ENCODE measurements at places on chromosomes 13 and 19. TPM values are rescaled to one million over a fixed set of nuclear protein-coding genes. Genes with fewer than 3 reads are reported as not detected.

Gene ZNF701
- total RNA-seq = 51.7 TPM

Gene TSHZ3
- total RNA-seq = 0.44 TPM

Gene KCNN1
- total RNA-seq = not detected

Gene BLOC1S3
- 29.9 TPM for total RNA-seq

Gene ZNF610
- 6.0 TPM for total RNA-seq

Gene RASIP1
- not detected for total RNA-seq

DNA sequence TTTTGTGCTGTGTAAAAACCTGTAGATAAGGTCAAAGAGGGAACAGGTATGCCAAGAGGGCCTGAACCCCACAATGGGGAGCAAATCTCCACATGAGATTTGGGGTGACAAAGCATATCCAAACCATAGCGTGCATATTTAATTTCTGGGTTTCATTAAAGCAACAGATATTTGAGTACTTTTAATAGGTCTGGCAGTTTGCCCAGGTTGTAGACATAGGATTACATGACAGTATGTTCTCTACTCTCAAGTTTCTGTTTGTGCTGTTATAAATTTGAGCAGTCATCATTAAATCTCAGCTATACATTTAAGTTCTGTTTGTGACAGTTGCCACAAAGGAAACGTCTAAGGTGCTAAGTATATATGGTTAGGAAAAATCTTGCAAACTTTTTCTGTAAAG, 236.4 kb downstream of the ATP8A2 start:
- no peak overlapping the region for H3K27ac ChIP-seq
- no peaks in the 10 kb centered on the region for H3K27me3 ChIP-seq
- H3K4me1 ChIP-seq = no peaks in the 10 kb centered on the region
- DNase-seq = no peak

DNA sequence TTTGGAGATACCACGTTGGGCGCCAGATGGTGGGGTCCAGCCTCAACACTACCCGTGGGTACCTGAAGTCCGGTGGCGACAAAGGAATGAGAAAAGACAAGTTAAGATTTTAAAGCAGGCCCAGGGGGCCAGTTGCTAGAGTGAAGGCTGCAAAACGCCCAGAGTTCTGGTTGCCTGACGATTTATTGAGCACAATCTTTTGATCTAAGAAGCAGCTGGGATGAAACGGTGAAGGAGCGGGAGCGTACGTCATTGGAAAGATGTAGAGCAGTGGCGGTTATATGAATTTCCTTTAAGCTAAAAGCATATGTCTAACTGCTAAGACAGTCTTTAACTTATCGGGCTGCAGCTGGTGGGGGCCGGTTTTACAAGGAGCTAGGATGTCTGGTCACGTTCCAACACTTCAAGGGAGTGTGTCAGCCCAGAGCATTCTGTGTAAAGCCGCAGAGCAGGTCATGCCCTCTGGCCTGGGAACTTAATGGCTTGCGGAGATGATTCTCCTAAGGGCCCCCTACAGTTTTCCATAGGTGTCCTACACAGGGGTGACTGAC, 28.9 kb upstream of the EVI5L start:
- H3K4me3 ChIP-seq = no peak overlapping the region
- H3K27ac ChIP-seq = no peak overlapping the region
- H3K4me1 ChIP-seq = peaks cover 8% of the 10 kb centered on the region
- no peak for DNase-seq

DNA sequence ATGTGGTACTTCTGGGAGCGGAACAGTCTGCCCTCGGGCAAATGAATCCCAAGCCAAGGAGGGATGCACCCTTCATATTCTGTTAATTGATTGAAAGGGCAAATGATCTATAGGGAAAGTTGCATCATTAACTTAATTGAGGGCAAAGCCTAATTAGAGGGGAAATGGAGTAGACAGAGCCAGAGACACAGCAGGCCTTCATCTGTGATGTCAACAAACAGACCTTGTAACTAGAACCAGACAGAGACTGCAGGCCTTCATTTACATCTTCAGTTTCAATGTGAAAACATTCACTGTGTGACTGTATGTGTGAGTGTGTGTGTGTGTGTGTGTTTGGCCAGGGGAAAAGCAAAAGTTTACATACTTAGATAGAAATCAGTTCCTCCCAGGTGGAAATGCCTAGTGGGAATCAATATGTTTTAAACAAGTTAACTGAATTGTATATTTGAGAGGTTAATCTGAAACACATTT, 126.4 kb downstream of the SPRY2 start:
- H3K4me1 ChIP-seq = no peaks in the 10 kb centered on the region
- no peak for DNase-seq
- H3K27me3 ChIP-seq = no peaks in the 10 kb centered on the region
- H3K4me3 ChIP-seq = no peak overlapping the region

DNA sequence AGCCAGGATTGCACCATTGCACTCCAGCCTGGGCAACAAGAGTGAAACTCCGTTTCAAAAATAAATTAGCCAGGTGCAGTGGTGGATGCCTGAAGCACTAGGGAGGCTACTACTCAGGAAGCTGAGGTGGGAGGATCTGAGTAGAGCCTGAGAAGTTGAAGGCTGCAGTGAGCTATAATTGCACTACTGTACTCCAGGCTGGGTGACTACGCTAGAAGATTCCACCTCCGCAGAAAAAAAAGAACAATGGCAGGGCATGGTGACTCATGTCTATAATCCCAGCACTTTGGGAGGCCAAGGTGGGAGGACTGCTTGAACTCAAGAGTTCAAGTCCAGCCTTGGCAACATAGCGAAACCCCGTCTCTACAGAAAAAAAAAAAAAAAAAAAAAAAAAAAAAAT, 20.5 kb downstream of the HAUS8 start:
- H3K4me1 ChIP-seq = no peaks in the 10 kb centered on the region
- no peaks in the 10 kb centered on the region for H3K27me3 ChIP-seq

DNA sequence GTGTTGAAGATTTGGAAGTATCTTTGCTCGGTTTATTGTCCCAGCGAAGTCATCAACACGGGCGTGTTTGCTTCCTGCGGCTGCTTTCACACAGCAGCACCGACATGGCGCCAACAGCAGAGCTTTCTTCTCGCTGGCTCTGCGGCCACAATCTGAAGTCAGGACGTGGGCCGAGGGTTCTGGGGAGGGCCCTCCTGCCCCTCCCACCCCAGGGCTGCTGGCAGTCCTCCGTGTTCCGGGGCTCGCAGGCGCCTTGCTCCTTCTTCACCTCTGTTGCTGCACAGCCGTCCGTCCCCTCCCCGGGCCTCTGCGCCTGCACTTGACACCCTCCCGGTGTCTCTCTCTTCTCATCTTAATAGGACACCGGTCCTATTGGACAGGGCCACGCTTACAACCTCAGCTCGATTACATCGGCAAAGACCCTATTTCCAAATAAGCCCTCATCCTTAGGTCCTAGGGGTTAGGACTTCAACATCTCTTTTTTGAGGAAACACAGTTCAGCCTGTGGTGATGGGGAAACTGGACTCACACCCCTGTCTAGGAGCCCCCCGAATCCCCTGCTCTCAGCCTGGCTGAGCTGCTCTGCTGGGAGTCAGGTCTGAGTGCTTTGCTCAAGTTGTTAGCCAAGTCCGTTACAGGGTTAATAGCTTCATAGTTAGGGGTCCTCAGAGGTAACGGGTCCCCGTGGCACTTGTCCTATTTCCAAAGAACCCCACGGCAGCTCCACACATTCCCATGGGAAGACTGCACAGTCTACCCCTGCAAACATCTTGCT, 2.7 kb upstream of the TEX29 start:
- H3K4me1 ChIP-seq = no peaks in the 10 kb centered on the region
- H3K4me3 ChIP-seq = no peak overlapping the region

DNA sequence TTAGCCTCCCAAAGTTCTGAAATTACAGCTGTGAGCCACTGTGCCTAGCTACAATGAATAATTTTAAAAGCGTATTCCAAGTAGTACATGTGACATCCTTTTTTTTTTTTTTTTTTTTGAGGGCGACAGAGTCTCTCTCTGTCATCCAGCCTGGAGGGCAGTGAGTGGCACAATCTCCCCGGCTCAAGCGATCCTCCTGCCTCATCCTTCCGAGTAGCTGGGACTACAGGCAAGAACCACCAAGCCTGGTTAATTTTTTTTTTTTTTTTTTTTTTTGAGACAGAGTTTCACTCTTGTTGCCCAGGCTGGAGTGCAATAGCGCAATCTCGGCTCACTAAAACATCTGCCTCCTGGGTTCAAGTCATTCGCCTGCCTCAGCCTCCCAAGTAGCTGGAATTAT, 3.8 kb upstream of the PRR12 start:
- DNase-seq = no peak
- H3K4me3 ChIP-seq = no peak overlapping the region
- H3K4me1 ChIP-seq = peaks cover 2% of the 10 kb centered on the region
- H3K27me3 ChIP-seq = no peaks in the 10 kb centered on the region

DNA sequence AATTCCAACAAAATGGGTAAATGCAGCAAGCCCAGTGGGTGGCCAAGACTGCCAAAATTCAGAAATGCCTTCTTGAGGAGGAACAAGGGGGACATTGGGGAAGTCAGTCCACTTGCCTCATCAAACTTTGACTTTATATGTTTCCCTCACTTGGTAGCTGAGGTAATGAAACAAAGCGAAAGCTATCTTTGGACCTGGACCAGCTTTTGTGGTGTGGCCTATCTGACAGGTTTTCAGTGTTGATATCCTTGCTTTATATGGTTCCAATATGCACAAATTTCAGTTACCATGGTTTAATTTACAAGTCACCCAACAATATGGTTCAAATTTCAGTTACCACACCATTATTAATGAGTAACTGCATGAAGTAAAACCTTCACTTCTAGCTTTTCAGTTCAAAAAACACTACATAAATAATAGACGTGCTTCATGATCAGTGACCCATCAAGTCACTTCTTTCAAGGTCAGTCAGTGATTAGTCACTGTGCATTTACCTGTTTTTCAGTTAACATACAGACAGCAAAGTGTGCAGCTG, 17.7 kb upstream of the POU4F1 start:
- H3K4me3 ChIP-seq = no peak overlapping the region
- no peak for DNase-seq
- H3K4me1 ChIP-seq = no peaks in the 10 kb centered on the region

GRCh38 chr13:60152114-60152513, 11.6 kb downstream of the DIAPH3 start:
- no peaks in the 10 kb centered on the region for H3K36me3 ChIP-seq
- no peak overlapping the region for H3K4me3 ChIP-seq
- DNase-seq = no peak
- no peaks in the 10 kb centered on the region for H3K27me3 ChIP-seq
- H3K27ac ChIP-seq = no peak overlapping the region

- DNase-seq = no peak
- H3K27ac ChIP-seq = no peak overlapping the region
- H3K36me3 ChIP-seq = peaks cover 4% of the 10 kb centered on the region
- no peaks in the 10 kb centered on the region for H3K4me1 ChIP-seq
Observed at GRCh38 chr19:5089283-5089682, 120.4 kb downstream of the KDM4B start.

DNA sequence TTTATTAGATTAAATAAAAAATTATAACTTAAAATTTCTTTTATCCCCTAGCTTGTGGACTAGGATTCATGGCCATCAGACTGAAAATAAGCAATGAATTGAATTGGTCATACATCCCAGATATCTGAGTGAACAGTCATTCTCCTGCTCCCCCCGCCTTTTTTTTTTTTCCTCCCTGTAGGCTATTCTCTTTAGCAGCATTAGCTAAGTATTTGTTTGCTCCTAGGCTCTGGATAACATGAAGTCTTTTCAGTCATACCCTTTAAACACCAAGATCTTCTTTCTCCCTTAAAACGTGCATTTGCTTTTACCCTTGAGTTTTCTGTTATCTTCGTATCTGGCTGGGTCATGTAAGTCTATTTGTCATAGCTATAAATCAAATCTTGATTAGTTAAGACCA, 866.7 kb upstream of the SPRY2 start:
- no peaks in the 10 kb centered on the region for H3K36me3 ChIP-seq
- H3K4me3 ChIP-seq = no peak overlapping the region
- no peaks in the 10 kb centered on the region for H3K4me1 ChIP-seq
- H3K27me3 ChIP-seq = no peaks in the 10 kb centered on the region
- H3K27ac ChIP-seq = no peak overlapping the region

GRCh38 chr19:44260695-44261446, 1.2 kb downstream of the ZNF233 start:
- H3K36me3 ChIP-seq = no peaks in the 10 kb centered on the region
- no peak overlapping the region for H3K27ac ChIP-seq
- no peaks in the 10 kb centered on the region for H3K27me3 ChIP-seq
- H3K4me3 ChIP-seq = no peak overlapping the region
- no peak for DNase-seq

GRCh38 chr13:62246581-62246980, 830.9 kb upstream of the PCDH20 start:
- DNase-seq = no peak
- no peaks in the 10 kb centered on the region for H3K4me1 ChIP-seq
- H3K27me3 ChIP-seq = no peaks in the 10 kb centered on the region
- no peak overlapping the region for H3K27ac ChIP-seq
- H3K4me3 ChIP-seq = no peak overlapping the region
- no peaks in the 10 kb centered on the region for H3K36me3 ChIP-seq

- H3K4me3 ChIP-seq = no peak overlapping the region
- H3K36me3 ChIP-seq = no peaks in the 10 kb centered on the region
- no peaks in the 10 kb centered on the region for H3K27me3 ChIP-seq
- no peak overlapping the region for H3K27ac ChIP-seq
Observed at GRCh38 chr13:26246154-26246553, 7.8 kb upstream of the CDK8 start.

DNA sequence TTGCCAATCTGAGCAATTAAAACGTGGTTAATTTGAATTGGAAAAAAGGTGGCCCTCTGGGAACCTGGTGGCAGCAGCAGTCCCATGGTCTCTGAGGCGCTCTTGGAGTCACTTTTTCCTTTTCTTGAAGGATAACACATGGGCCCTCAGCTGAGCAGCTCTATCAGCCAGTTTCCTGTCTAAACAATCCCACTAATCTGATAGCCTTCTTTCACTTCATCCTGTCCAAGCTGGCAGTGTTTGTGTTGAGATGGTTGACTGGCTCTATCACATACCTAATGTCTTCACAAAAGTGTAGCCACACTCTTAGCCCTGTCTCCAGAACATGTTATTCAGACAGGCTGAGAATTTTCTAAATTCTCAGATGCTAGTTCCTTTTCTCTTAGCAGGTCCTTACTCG, 10.7 kb downstream of the MZT1 start:
- H3K4me1 ChIP-seq = peaks cover 7% of the 10 kb centered on the region
- no peaks in the 10 kb centered on the region for H3K27me3 ChIP-seq
- H3K27ac ChIP-seq = no peak overlapping the region
- no peak overlapping the region for H3K4me3 ChIP-seq

DNA sequence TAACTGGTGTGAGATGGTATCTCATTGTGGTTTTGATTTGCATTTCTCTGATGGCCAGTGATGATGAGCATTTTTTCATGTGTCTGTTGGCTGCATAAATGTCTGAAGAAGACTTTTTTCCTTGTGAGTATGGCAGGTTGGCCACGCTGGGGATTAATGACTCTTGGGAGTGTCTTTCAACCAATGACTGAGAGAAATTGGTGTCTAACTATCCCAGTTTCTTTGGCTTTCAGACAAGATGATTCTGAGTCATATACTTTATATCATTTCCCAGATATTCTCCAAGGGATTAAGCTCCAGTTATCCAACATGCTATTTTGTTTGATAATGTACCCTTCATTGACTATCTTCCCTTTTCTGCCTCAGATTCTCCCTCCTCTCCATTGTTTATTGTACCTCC, 35.5 kb upstream of the CSNK1A1L start:
- no peak for DNase-seq
- H3K27me3 ChIP-seq = no peaks in the 10 kb centered on the region
- no peak overlapping the region for H3K4me3 ChIP-seq
- no peak overlapping the region for H3K27ac ChIP-seq
- no peaks in the 10 kb centered on the region for H3K36me3 ChIP-seq
- no peaks in the 10 kb centered on the region for H3K4me1 ChIP-seq

Measured in CD4-positive, alpha-beta memory T cell (primary cell).